ENCODE measurements at places on chromosomes 3 and 15.

DNA sequence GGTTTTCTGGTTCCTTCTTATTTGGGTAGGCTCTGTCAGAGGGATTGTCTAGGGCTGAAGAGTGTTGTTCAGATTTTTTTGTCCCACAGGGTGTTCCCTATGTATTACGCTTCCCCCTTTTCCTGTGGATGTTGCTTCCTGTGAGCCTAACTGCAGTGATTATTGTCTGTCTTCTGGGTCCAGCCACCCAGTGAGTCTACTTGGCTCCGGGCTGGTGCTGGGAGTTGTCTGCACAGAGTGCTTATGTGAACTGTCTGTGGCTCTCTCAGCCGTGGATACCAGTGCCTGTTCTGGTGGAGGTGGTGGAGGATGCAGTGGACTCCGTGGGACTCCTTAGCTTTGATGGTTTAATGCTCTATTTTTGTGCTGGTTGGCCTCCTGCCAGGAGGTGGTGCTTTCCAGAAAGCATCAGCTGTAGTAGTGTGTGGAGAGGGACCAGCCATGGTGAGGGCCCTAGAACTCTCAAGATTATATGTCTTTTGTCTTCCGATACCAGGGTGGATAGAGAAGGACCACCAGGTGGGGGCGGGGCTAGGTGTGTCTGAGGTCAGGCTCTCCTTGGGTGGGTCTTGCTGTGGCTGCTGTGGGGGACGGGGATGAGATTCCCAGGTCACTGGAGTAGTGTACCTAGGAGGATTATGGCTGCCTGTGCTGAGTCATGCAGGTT, 53.8 kb downstream of the CCDC66 start:
- DNase-seq: no peak

- DNase-seq: no peak
Measured at GRCh38 chr15:93055211-93055610, 33.8 kb downstream of the RGMA start.

DNA sequence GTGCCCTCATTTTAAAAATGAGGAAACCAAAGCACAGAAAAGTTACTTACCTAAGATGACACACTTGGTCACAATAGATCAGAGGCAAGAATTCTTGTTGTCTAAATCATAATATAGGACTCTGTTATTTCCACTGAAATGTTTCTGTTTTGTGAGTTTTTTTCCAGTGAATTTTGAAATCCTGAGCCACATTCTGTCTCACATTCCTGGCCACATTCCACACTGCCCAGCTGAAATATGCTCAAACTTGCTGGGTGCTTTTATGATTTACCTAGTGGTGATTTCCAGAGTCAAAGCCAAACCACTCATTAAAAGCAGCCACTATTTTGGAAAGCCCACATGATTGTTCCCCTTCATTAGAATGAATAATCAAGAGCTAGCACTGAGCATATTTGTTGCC, 82.3 kb upstream of the NPHP3 start:
- peak; percentile 15 for DNase-seq

DNA sequence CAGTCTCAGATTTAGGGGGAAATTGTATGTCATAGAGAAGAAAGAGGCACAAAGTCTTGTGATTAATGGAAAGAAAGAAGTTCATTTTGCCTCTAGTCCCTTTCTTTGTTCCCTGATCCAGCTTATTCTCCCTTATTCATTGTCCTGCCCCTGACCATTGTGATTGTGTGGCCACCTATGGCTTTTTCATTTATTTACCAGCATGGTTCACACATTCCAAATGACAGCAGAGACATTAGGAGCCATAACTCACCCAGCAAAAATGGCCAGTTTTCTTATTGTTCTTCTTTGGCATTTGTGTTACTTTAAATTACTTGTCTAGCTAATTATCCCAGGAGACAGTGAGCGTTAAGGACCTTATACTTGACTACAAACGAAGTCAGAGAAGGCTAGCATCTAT, 36.3 kb upstream of the SGO1 start:
- no peak for DNase-seq

GRCh38 chr15:68608844-68609232, 30.0 kb downstream of the CORO2B start:
- no peak for DNase-seq

All from HTR-8/SVneo (cell line).